NCI-H146 (cell line): ENCODE measurements at places on chromosomes 3 and 15.

- peak; percentile 28 for DNase-seq
Observed at GRCh38 chr3:39291903-39292329, 12.1 kb upstream of the CX3CR1 start.

GRCh38 chr3:131328721-131329120 is 52.9 kb upstream of the NUDT16 start:
- DNase-seq, result no peak

GRCh38 chr15:39651295-39651694 is 70.4 kb downstream of the THBS1 start:
- no peak for DNase-seq

DNA sequence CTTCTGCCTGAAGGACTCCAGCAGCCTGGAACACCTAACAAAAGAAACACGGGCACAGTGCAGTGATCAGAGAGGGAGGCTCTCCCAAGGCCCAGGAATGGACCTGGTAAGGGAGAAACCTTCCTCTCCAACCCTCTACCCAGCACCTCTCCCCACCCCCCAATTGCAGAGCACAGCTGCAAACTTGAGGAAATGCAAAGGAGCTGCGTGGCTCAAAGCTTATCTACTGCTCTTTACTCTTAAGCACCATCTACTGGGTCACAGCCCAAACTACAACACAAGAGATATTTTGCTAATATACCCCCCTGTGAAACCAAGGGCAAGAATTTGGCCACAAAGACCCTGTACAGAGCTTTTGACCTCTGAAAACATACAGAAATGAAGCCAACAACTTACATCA is 328.3 kb downstream of the OXSM start:
- DNase-seq, result no peak

GRCh38 chr3:133506215-133506901 is 67.1 kb upstream of the CDV3 start:
- DNase-seq, result no peak

DNA sequence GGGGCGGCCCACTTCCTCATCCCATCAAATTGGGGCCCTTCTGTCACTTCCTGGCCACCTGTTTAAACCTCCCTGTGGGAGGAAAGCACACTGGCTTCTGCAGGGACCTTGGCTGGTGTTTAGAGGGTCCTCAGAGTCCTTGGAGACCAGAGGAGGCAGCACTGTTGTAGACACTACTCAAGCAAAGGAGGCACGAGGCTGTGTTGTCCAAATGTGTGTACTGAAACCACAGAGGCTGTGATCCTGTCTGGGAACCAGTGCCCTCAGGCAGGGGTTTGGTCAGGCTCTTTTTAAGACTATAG is 12.4 kb upstream of the SEC13 start:
- no peak for DNase-seq

DNA sequence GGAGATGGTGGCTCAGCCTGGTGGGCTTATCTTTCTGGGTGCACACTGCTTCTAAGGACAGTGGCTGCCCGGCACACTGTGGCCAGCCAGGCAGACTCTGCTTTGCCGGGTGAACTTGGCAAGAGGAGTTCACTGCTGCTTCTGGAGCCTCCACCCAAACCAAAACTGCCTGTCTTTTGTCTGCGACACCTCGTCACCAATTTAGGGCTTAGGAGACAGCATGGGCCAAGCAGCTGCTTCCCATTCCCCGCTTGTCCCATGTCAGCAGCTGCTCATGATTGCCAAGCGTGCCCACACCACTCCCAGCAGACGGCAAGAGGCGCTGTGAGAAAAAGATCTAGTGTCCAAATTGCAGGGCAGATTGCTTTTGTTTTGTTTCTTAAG is 57.3 kb downstream of the LSM3 start:
- DNase-seq, result no peak

DNA sequence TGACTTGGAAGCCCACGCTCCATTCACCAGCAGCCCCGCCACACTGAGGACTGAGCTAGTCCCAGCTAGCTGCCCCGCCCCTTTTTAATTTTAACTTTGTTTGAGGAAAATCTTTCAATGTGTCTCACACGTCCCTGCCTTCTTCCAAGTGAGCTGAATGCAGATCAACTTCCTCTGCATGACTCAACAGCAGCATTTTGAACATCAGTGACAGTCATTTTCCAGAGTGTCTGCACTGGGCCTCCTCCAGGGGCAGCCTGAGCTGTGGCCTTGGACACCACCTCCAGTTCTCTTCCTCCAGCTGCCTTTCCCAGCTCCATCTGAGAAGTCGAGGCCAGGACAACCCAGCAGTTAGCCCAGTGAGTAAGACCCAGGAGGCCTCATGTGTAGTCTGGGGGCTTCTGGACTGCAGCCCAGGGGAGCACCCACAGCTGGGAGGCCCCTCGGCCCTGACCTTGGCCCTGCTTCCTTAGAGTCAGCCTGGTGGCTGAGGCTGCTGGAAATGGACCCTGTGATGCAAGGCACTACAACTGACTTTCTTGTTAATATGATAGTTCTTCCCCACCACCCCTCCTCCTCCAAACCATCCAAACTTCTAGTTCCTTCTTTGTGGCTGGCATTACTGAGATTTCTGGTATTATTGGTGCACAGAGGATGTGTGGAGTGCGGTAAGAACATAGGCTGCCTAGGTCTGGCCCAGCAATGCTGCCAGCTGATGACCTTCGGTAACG is 21.4 kb upstream of the ESYT3 start:
- no peak for DNase-seq

DNA sequence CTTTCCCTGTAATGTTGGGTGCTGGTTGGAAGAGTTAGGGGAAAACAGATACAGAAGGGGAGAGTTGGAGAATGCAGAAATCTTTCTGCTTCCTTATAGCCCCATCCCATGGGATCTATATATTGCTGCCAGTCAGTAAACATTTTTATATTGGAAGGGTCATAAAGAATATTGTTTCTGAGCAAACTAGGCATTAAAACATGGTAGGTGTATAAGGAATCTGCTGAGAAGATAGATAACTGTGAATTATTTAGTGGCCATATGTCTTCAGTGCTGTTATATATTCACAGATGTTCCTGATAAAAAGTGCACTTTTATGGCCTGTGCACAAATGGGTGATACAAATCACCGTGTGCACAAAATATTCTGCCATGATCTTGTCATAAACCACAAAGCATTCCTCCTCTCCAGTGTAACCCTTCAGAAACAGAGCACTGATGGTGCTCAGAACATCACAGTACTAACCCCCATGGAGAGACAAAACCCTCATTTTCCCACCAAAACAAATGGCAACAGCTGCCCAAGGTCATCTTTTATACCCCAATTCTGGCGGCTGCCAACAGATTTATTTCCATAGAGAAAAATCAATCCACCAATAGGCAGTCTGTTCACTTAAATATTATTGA is 269.3 kb downstream of the SLC9A9 start:
- no peak for DNase-seq

DNA sequence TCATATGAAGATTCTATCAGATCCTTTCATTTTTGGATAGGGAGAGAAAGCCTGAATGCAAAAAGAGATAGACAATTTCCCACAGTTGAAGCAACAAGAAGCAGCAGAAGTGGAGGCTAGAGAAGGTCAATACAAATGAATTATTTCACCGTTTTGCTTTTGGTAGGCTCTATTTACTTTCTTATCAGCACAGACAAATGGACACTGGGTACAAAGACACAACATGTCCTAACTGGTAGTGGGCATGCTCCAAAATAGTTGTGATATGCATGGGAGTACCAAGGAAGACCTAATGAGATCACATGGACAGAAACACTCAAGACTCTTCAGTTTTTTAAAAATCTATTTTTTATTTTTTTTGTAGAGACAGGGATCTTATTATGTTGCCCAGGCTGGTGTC is 99.4 kb downstream of the XRN1 start:
- no peak for DNase-seq

GRCh38 chr3:71419369-71419768 is 164.2 kb downstream of the FOXP1 start:
- DNase-seq, result no peak

DNA sequence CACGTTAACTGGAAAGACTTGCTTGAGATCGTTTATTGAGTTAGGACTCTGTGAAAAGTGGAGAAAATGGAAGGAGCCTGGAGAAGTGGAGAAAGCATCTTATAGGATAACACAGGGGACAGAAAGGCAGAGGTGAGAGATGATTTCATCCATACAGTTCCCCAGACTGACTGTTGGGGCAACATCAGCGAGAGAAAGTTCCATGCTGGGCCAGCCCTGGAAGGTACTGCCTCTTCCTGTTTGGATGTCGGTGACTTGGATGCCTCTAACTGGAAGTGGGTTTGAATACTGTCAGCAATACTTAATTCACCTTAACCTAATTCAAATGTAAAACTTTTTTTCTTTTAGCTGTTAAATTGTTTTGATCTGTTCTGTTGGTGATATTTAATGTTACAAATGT is 32.3 kb downstream of the ATP13A5 start:
- no peak for DNase-seq

DNA sequence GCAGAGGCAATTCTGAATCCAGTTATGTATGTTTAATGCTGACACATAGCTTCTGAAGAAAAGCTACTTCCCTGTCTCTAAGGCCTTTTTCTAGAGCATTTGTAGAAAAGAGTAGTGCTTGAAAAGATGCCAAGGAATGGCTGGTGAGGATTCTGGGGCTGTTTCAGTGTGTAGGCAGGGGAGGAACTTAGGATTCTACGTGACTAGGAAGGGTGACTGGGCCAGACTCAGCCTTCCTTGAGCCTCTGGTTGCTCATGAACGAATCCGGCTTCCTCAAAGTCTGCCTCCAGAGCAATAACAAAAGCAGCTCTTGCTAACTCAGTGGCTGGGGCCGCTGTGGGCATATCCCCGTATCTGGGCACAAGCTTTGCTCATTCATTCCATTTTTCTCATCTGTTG is 104.8 kb upstream of the WNT5A start:
- DNase-seq, result no peak

GRCh38 chr3:41304593-41304992 is 105.3 kb downstream of the CTNNB1 start:
- no peak for DNase-seq

DNA sequence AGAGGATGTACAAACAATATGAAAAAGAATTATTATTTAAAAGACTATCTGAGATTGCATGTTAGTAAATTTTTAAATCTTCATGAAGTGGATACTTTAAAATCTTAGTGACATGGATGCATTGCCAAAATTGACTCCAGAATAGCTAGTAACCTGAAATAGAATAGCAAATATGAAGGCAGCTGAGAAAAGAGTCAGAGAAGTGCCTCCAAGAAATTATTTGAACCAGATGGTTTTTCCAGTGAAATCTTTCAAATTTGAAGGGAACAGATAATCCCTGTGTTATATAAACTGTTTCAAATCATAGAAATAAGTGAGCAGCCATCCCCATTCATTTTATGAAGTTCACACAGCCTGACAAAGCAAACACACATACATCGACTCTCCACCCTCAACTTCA is 29.6 kb downstream of the FSIP1 start:
- DNase-seq, result no peak

DNA sequence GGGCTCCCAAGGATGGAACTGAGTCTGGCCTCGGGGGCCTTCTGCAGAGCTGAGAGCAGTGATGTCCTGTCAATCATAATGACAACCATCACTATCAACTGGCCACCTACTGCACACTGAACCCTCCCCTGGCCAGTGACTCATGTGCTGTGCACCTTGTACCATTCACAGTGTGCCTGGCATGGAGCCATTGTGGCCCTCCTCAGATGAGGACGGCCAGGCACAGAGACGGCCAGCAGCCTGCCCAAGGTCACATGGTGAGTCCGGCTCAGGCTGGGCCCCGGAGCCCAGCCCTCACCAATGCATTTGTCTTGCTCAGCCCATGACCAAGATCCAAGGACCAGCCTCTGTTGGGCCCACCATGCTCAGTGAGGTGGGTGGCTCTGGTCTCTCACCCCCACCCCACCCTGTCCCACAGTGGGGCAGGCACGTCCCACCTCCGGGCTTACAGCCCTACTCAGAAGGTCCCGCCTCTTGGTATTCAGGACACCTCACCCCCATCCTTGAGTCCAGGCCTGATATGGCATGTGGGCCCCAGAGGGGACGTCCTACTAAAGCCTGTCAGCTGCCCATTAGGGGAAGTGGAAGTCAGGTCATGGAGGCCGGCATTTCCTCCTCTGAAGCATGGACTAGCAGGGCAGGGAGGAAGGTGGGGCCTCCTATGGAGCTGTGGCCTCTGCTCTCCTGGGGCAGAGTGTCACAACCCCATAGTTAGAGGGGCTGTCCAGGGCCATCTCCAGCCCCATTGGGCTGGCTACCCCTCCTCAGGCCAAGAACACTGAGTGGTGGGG is 35.9 kb upstream of the TMEM115 start:
- DNase-seq, result no peak

GRCh38 chr15:66654361-66654738 is 47.7 kb upstream of the SMAD6 start:
- DNase-seq, result no peak

- peak; percentile 45 for DNase-seq
Observed at GRCh38 chr3:31300456-31301443, 232.0 kb upstream of the STT3B start.

GRCh38 chr3:127390365-127391025 is 102.6 kb upstream of the PRR20G start:
- DNase-seq, result no peak

DNA sequence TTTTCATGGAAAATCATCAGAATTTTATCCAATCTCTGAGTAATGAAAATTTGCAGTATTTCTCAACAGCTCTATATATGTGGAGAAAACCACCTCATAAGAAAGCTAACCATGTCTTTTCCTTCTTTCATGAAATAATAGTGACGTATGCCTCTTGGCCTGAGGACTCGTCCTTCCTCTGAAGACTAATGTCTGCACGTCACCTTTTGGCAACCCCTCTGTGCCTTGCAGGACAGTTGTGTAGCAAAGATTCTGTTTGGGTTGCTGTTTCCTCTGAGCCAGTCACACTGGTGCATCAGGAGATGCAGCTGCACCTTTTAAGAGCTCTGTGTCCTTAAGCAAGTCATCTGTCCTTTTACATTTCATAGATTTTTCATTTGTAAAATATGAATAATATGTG is 168.9 kb downstream of the TIGIT start:
- DNase-seq, result no peak

DNA sequence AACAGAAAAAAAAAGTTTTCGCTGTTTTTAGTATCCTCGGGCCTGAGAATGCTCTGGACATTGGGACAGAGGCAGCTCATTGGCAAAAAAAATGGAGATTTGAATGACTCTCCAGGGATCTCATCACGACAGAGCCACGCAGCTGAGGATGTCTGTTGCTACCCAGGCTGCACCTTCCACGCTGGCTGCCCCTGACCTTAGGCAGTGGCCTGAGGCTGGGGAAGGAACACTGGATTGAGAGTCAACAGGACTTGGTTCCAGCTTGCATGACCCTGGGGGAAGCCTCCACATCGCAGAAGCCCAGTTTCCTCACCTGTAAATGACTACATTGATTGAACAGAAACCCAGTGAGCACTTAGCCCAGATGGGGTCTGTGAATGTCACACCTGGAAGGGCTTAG is 8.7 kb upstream of the ACSBG1 start:
- no peak for DNase-seq

DNA sequence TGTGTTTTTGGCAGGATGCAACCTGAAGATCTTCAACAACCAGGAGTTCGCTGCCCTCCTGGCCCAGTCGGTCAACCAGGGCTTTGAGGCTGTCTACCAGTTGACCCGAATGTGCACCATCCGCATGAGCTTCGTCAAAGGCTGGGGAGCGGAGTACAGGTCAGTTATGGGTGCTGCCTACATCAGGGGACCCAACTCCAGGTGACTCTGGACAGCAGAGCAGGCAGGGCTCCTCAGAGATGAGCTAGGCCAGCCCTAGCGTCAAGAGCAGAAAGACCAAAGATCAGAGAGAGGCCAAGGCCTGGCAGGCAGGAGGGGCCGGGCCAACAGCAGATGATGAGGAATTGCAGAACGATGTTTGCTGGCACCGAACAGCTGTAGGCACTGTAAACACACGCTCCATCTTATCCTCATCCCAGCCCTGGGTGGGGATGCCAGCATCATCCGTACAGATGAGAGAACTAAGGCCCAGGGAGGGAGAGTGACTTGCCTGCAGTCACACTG is 67.1 kb downstream of the AAGAB start:
- DNase-seq, result no peak

- no peak for DNase-seq
Observed at GRCh38 chr3:97439373-97439772, 325.2 kb upstream of the ARL6 start.
